Suppressor macrophage (primary cell): ENCODE measurements at places on chromosomes 2 and 18.

DNA sequence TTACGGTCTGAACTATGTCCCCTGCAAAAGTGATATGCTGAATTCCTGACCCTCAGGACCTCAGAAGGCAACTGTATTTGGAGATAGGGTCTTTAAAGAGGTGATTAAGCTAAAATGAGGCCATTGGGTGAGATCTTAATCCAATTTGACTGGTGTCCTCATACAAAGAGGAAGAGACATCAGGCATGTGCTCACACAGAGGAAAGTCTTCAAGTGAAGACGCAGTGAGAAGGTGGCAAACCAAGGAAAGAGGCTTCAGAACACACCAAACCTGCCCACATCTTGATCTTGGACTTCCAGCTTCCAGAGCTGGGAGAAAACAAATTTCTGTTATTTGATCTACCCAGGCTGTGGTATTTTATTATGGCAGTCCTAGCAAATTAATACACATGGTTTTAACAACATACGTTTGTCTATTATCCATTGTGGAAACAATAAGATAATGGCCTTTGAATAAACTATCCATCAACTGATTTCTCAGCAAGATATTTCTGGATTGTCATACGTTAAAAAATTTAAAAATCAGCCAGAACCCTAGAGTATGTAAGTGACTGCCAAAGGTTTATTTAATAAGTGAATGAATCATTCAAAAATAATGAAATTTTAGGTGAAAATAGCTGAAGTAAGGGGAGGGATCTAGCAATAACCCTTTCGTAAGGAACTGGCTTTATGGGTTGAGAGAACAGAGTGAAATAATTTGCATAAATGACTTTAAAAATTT is 6.5 kb downstream of the WIPF1 start:
- peak; percentile 43 for DNase-seq

DNA sequence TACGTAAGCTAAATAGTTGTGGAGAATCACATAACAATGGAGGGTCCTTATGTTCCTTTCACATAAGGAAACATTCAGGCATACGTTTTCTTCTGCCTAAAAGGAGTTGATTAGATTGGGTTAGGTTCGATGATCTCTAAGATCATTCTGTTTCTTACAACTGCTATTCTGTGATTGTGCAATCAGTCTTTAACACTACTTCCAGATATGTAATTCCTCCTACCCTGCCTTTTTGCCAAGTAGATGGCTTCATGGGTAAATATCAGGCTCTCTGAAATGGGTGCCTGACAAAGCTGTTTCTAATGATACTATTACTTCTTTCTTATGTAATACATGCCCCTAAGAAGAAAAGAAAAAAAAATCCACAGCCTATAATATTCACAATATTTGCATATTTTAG is 321.5 kb downstream of the XIRP2 start:
- DNase-seq: no peak

- DNase-seq: no peak
Observed at GRCh38 chr18:41529093-41529492, 425.9 kb upstream of the PIK3C3 start.

GRCh38 chr2:74843899-74844298 is 10.0 kb downstream of the HK2 start:
- peak; percentile 75 for DNase-seq

GRCh38 chr2:231124838-231125568 is at the start of gene HTR2B:
Gene HTR2B, minus strand, starts transcription at chr2:231125042. Its CDS starts 1,278 bp downstream, at chr2:231123764.
- DNase-seq: peak; percentile 33

GRCh38 chr18:13444430-13445240 is 226.1 kb downstream of the LDLRAD4 start:
- DNase-seq: no peak

GRCh38 chr2:9752441-9753275 is 90.6 kb upstream of the TAF1B start:
- peak; percentile 85 for DNase-seq

DNA sequence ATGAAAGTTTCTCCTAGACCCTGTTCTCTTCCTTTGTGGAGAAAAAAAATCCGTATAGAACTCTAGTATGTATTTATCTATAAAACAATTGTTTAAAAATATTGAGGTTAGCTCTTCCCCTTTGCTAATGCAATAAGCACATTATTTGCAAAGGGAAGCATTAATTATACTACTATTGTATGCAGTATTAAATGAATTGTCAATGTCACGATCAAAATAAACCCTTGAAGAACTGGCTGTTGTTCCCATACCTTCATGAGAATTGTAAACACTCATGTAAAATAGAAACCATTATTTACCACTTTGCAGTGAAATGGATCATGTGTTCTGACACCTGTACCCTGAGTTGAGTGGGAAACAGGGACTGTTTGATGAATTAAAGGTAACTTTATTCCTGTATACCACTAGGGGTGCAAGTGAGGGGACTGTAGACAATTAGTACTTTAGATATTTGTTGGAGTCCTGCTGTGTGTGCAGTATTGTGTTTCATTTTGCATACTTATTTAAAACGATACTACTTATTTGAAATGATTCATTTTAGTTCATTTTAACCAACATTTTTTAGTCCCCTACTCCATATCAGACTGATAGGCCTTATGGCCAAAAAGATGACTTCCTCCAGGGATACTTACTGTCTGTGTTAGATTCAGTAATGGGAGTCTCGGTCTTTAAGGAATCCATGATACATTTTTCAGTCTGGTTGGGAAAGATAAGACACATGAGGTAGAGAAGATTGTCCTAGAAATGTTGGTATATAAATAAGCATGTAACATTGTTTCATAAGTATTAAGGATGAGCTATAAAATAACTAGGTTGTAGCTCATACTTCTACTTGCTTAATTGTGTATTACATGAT is 7.9 kb downstream of the PKP4 start:
- no peak for DNase-seq

GRCh38 chr2:40302751-40303325 is 149.1 kb downstream of the SLC8A1 start:
- DNase-seq: no peak

GRCh38 chr2:73830871-73831401 is 2.2 kb downstream of the STAMBP start:
- DNase-seq: peak; percentile 26

- no peak for DNase-seq
Observed at GRCh38 chr2:240255811-240256703, 115.6 kb upstream of the OTOS start.

DNA sequence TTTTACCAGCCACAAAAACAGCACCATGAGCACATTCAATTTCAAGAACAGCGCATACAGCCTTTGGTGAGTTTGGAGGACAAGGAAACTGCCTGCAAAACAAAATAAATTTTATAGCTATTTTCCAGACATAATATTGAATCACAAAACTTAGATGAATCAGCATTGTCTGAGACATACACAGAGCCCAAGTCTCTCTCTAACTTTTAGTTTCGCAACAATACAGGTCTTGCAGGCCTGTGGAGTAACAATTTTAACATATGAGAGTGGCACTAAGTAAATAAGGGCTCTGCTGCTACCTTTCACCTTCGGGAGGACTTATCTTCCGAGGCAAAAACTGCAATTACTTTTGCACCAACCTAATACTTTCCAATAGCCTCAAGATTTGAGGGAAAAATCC is 56.1 kb upstream of the PEX13 start:
- DNase-seq: no peak

DNA sequence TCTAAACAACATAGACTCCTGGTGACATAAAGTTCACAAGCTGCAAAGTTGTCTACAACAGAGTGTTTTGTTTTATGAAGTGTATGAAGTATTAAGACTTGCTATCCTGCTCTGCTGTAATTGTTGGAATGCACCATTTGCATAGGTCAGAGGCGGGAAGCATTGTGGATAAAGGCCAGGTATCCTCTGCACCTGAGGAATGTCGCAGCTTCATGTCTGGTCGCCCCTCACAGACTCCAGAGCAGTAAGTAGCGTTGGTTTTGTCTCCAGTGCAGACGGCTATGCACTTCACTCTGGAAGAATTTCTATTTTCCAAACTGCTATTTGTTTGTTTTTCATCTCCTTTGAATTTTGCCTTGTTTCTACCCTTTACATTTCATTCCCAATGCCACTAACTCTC is 63.1 kb downstream of the UNC80 start:
- DNase-seq: no peak

GRCh38 chr2:121134728-121135127 is 150.3 kb downstream of the TFCP2L1 start:
- DNase-seq: no peak

DNA sequence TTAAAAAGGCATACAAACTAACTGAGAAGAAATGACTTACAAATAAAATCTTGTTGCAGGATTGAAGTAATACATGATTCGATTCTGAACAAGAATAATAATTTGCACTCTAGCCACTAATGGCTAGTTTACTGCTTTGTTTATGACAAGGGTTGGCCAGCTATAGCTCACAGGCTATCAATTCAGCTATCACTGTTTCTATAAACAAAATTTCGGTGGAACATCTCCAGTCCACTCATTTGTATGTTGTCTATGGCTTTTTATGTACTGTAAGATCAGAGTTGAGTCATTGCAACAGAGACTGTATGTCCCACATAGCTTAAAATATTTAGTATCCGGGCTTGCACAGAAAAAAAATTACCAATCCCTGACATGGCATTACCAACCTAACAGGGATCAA is 543.7 kb upstream of the CNTNAP5 start:
- no peak for DNase-seq

GRCh38 chr18:9868857-9869714 is 16.7 kb upstream of the TXNDC2 start:
- DNase-seq: no peak
